ENCODE measurements at places on chromosomes 12 and 14. TPM values are rescaled to one million over a fixed set of nuclear protein-coding genes. Genes with fewer than 3 reads are reported as not detected.

- no peaks in the 10 kb centered on the region for H3K4me1 ChIP-seq
- no peak overlapping the region for H3K4me3 ChIP-seq
- no peak overlapping the region for H3K27ac ChIP-seq
Measured at GRCh38 chr14:96205059-96205977, 679 bp downstream of the BDKRB2 start.

- H3K4me3 ChIP-seq = no peak overlapping the region
- no peaks in the 10 kb centered on the region for H3K36me3 ChIP-seq
- no peak overlapping the region for H3K27ac ChIP-seq
Measured at GRCh38 chr12:64025174-64025958, 180.9 kb downstream of the SRGAP1 start.

DNA sequence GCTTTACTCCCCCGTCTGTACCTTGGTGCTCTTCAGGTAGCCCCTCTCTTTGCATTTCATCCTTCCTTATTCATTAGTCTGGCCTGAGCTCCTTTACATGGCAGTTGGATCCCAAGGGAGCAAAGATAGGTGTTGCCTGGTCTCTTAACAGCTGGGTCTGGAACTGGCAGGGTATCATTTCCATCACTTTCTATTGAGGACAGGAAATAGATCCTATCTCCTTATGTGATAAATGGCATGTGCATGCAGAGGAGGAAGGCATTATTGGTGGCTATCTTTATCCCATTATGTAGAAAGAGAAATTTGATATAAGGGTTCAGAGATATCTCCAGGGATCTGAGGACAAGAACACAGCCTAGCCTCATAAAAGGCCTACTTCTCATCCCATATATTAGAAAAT lies 54.6 kb upstream of the OAS1 start:
- H3K4me1 ChIP-seq = no peaks in the 10 kb centered on the region
- H3K27ac ChIP-seq = no peak overlapping the region
- DNase-seq = no peak
- no peaks in the 10 kb centered on the region for H3K27me3 ChIP-seq

GRCh38 chr14:91300957-91301356 lies 56.5 kb upstream of the GPR68 start:
- no peaks in the 10 kb centered on the region for H3K36me3 ChIP-seq
- H3K27ac ChIP-seq = no peak overlapping the region
- no peaks in the 10 kb centered on the region for H3K27me3 ChIP-seq
- H3K4me1 ChIP-seq = no peaks in the 10 kb centered on the region
- no peak overlapping the region for H3K4me3 ChIP-seq

DNA sequence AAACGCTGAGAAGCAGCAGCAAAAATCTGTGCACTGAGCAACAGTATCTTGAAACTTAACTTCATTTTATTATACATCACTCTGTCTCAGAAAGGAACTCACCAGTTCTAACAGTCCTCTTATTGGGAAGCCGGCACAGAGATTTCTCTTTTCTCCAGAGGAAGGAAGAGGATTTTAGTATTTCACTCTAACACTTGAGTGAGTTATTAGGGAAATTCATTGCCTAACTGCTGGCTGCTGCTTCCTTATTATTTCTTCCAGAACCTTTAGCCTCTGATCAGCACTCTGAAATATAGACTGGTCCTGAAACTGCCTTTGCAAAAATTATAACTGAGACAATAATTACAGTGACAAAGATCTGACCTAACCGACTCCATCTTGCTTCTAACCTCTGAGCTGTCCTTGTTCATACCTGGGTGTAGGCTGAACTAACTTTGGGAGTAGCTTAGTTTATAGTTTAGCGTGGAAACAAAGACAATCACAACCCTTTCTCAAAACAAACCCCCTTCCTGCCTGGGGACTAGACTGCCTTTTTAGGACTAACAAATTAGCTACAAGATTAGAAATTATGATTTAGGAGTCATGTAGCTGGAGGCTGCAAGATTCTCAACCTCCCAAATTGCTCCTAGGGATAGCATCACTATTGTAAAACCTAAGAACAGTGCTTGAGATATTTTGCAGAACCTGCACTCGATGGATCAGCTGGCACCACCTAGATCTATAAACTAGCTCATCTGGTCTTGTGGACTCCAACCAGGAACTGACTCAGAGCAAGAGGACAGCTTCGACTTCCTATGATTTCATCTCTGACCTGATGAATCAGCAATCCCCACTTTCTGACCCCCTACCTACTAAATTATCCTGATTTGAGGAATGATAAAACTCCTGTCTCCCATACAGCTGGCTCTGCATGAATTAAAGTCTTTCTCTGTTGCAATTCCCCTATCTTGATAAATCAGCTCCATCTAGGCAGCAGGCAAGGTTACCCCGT lies 117.5 kb downstream of the DYRK2 start:
- no peaks in the 10 kb centered on the region for H3K36me3 ChIP-seq
- H3K27ac ChIP-seq = no peak overlapping the region
- H3K4me1 ChIP-seq = no peaks in the 10 kb centered on the region

DNA sequence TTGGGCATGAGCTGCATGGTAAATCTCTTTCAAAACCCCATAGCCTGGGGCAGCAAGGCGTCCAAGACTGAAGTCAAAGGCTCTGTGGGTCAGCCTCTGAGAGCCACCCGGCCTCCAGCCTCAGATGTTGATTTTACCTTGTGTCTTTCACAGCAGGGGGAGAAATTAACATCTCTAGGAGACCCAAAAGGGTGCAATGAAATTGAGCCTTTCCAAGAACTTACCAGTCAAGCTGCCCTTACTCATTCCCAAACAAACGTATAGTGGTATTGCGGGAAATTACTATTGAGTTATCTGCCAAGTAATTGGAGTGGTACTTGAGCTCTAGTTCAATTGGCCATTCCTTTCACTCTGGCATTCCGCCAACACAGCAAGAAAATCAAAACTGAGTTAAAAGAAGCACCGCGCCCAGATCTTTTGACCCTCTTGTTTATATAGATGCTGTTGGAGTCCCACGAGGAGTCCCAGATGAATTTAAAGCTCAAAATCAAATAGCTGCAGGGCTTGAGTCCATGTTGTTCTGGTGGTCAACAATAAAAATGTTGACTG lies 380.7 kb upstream of the SYT1 start:
- no peak overlapping the region for H3K4me3 ChIP-seq
- no peak overlapping the region for H3K27ac ChIP-seq
- H3K4me1 ChIP-seq = no peaks in the 10 kb centered on the region
- H3K36me3 ChIP-seq = no peaks in the 10 kb centered on the region
- DNase-seq = no peak

GRCh38 chr12:64522316-64522715 lies 70.4 kb downstream of the TBK1 start:
- H3K4me3 ChIP-seq = no peak overlapping the region
- H3K36me3 ChIP-seq = no peaks in the 10 kb centered on the region
- no peaks in the 10 kb centered on the region for H3K27me3 ChIP-seq
- no peak for DNase-seq

GRCh38 chr14:29215853-29216252 lies 449.3 kb downstream of the FOXG1 start:
- H3K27me3 ChIP-seq = no peaks in the 10 kb centered on the region
- DNase-seq = no peak
- H3K4me1 ChIP-seq = no peaks in the 10 kb centered on the region
- H3K36me3 ChIP-seq = no peaks in the 10 kb centered on the region

DNA sequence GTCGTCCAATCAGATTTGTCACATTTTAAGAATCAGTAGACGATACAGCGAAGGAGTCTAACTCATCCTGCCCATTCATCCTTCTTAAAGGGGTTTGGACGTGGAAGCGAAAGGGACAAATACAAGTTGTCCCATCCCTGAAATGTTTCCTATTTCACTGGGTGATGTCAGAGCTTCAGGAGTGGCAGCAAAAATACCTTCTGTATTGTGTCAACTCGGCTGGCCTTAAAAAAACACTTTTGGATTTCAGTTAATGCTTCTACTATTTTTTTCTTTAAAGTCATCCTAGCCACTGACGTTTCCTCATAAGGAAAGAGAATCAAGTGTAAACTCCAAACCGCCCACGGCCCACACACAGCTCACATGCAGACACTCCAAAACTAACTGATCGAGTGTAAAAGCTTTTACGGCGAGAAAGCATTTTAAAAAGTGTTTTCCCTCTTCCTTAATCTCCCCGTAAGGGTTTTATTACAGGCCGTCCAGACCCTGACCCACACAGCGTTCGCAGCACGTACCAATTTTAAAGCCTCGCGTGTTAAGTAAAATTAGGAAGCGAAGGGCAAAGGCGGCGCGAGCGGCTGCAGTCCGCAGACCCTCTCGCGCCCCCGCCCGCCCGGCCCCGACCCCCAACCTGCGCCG lies 593 bp downstream of the CFL2 start:
- H3K36me3 ChIP-seq = no peaks in the 10 kb centered on the region
- H3K4me3 ChIP-seq = peak overlapping the region; percentile 79
- no peaks in the 10 kb centered on the region for H3K27me3 ChIP-seq
- peak overlapping the region; percentile 99 for H3K27ac ChIP-seq
- peaks cover 43% of the 10 kb centered on the region for H3K4me1 ChIP-seq

- H3K27me3 ChIP-seq = no peaks in the 10 kb centered on the region
- no peak for DNase-seq
- peak overlapping the region; percentile 63 for H3K27ac ChIP-seq
- H3K36me3 ChIP-seq = no peaks in the 10 kb centered on the region
- H3K4me3 ChIP-seq = no peak overlapping the region
Measured at GRCh38 chr12:104903648-104904423, 54.3 kb downstream of the SLC41A2 start.

- H3K4me3 ChIP-seq = no peak overlapping the region
- no peaks in the 10 kb centered on the region for H3K4me1 ChIP-seq
- no peak for DNase-seq
- no peaks in the 10 kb centered on the region for H3K27me3 ChIP-seq
- no peak overlapping the region for H3K27ac ChIP-seq
- no peaks in the 10 kb centered on the region for H3K36me3 ChIP-seq
Measured at GRCh38 chr14:94145902-94146527, 16.6 kb upstream of the IFI27L2 start.

- DNase-seq = no peak
- no peaks in the 10 kb centered on the region for H3K4me1 ChIP-seq
- H3K27me3 ChIP-seq = no peaks in the 10 kb centered on the region
- H3K27ac ChIP-seq = no peak overlapping the region
- no peak overlapping the region for H3K4me3 ChIP-seq
- H3K36me3 ChIP-seq = no peaks in the 10 kb centered on the region
Measured at GRCh38 chr12:107590413-107590812, 95.2 kb upstream of the PWP1 start.

GRCh38 chr12:71008616-71009015 lies 88.1 kb upstream of the PTPRR start:
- H3K27ac ChIP-seq = no peak overlapping the region
- no peaks in the 10 kb centered on the region for H3K4me1 ChIP-seq
- no peak for DNase-seq
- H3K27me3 ChIP-seq = no peaks in the 10 kb centered on the region
- no peak overlapping the region for H3K4me3 ChIP-seq

DNA sequence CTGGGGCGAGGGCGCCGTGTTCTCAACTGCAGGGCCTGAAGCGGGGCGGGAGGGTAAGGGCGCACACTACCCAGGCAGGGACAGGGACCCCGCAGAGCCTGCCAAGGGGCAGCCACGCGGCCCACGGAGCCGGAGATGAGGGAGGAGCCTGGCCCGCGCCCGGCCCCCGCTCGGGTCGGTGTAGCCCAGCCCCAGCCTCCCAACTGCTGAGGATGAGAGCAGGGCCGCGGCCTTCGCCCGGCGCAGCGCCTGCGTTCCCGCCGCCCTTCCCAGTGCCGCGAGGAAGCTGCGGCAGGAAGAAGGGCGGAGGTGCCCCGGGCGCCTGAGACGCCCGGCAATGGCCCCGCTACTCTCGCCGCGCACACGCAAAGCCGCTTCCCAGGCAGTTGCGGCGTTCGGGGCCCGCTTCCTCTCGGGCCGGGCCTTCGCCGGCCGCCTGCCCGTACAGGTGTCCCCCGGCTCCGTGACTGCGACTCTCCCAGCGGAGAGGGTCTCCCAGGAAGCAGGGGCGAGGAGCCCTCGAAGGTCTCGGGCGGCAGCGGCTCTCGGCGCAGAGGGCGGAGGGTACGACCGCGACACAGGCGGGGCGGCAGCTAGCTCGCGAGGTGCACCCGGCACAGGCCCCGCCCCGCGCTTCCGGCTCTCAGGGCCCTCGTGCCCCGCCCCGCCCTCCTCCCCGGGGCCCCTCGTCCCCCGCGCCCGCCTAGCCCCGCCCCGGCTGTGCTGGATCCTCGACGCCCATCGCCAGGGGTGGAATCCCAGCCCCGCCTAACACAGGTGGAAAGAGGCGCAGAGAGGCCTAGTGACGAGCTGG lies 24.8 kb upstream of the YY1 start:
- H3K4me3 ChIP-seq = peak overlapping the region; percentile 71
- peak overlapping the region; percentile 96 for H3K27ac ChIP-seq
- no peaks in the 10 kb centered on the region for H3K4me1 ChIP-seq

- DNase-seq = no peak
- no peaks in the 10 kb centered on the region for H3K4me1 ChIP-seq
- H3K27me3 ChIP-seq = no peaks in the 10 kb centered on the region
- no peaks in the 10 kb centered on the region for H3K36me3 ChIP-seq
- no peak overlapping the region for H3K4me3 ChIP-seq
Measured at GRCh38 chr12:98438656-98439230, 76.6 kb upstream of the TMPO start.

GRCh38 chr14:105627701-105628100 lies 101.3 kb downstream of the TMEM121 start:
- DNase-seq = no peak
- no peaks in the 10 kb centered on the region for H3K27me3 ChIP-seq
- H3K27ac ChIP-seq = no peak overlapping the region
- no peaks in the 10 kb centered on the region for H3K4me1 ChIP-seq
- no peak overlapping the region for H3K4me3 ChIP-seq

DNA sequence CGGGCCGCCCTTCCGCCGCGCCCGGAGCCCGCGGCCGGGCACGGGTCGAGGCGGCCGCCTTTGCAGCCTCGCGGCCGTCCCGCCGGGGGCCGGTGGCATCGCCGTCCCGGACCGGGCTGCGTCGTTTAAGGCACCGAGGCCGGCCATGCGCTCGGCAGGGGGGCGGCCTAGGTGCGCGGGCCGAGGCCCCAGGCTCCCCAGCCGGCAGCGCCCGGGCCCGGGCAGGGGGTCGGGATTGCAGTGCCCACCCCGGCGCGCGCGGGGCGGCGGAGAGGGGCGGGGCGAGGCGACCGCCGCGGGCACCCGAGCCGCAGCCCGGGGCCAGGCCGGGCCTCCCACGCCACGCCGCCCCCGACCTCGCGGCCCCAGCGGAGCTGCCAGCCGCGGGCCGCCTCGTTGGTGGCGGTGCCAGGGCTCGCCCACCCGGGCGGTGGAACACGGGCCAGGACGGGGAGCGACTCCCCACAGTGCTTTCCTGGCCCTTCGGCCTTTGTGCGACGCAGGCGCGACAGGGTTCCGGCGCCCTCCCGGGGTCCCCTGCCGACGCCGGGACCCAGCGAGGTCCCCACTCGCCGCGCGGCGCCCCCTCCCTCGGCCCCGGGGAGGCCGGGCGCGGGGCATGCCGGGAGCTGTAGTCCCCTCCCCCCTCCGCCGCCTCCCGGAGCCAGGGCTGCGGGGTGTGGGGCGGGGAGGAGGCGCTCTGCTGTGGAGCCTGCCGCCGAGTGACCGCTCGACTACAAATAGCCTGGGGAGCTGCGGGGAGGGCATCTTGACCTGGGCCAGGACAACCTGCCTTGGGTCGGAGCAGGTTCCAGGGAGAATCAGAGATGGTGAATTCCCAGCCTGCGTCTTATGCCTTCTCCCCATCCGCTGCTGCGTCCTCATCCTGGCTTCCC lies 769 bp downstream of the FKBP4 start:
- H3K36me3 ChIP-seq = peaks cover 13% of the 10 kb centered on the region
- DNase-seq = peak; percentile 86
- H3K4me3 ChIP-seq = peak overlapping the region; percentile 69
- peak overlapping the region; percentile 89 for H3K27ac ChIP-seq
- H3K4me1 ChIP-seq = no peaks in the 10 kb centered on the region

Gene OTX2
- total RNA-seq = not detected

Gene STAB2
- 32.2 TPM for total RNA-seq

Gene SRGAP1
- total RNA-seq = 5.0 TPM

Gene TAS2R9
- not detected for total RNA-seq

Gene ZNF605
- total RNA-seq = 7.9 TPM

Gene E2F7
- total RNA-seq = not detected

Gene BMP4
- total RNA-seq = 1.8 TPM

Gene DPF3
- total RNA-seq = 2.2 TPM

Gene DAO
- 50.1 TPM for total RNA-seq

Gene PSMC6
- 63.0 TPM for total RNA-seq

Measured in right lobe of liver (tissue), 6 donors.